Suppressor macrophage treated with lipopolysaccharide for 4 hours (primary cell): ENCODE measurements at places on chromosomes 3 and 15.

DNA sequence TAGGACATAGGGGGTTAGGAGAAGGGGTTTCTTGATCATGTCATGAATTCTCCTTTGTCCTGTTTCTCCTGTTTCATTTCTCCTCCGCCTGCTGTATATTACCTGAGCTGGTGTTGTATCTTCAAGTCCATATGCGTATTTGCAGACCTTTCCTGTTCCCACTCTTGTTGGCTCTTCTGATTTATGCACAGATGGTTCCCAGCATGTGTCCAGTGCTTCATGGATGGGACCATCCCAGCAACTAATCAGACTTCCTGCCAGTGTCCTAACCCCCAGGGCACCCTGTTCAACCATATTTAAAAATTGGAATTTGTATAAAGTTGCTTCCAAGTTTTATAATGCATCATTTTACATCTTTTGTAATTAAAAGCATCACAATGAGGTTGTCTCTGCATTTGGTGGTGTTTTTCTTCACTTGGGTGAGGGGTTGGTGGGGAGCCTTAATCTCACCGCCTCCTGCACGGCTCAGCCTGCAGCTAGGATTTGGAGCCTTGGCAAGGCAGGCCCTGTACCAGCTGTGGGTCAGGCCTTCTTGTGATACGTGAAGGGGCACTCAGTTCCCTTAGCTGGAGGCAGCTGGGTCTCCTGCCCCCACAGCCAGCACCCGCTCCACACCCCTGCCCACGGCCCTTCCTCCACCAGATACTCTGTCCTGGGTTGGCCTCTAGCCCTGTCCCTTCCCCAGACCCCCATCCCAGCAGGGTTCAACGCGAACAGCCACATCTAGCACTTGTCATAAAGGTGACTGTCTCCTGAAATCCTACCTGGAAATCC is 72.0 kb upstream of the BLM start:
- DNase-seq, result no peak

- no peak for DNase-seq
Measured at GRCh38 chr3:166060789-166061479, 223.7 kb upstream of the BCHE start.

GRCh38 chr3:181052256-181052655 is 62.7 kb upstream of the DNAJC19 start:
- no peak for DNase-seq

- DNase-seq, result peak; percentile 87
Measured at GRCh38 chr3:138786788-138787271, 47.9 kb downstream of the PIK3CB start.

DNA sequence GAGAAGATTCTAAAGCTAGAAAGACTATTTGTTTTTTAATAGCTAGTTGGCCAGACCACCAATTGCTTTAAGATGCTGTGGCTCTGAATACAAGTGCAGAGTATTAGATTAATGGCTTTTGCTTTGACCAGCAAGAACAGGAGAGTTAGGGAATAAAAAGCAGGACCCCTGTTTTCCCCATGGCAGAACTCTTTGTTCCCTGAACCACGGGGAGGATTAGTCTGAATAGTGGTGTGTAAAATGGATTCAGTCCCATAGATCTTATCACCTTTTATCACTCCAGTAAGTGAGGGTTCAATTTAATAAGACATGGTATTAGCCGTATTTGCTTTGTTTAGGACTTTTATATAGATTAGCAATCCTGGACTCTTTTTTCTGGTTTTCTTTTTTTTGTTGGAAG is 562.6 kb upstream of the DPPA4 start:
- no peak for DNase-seq

DNA sequence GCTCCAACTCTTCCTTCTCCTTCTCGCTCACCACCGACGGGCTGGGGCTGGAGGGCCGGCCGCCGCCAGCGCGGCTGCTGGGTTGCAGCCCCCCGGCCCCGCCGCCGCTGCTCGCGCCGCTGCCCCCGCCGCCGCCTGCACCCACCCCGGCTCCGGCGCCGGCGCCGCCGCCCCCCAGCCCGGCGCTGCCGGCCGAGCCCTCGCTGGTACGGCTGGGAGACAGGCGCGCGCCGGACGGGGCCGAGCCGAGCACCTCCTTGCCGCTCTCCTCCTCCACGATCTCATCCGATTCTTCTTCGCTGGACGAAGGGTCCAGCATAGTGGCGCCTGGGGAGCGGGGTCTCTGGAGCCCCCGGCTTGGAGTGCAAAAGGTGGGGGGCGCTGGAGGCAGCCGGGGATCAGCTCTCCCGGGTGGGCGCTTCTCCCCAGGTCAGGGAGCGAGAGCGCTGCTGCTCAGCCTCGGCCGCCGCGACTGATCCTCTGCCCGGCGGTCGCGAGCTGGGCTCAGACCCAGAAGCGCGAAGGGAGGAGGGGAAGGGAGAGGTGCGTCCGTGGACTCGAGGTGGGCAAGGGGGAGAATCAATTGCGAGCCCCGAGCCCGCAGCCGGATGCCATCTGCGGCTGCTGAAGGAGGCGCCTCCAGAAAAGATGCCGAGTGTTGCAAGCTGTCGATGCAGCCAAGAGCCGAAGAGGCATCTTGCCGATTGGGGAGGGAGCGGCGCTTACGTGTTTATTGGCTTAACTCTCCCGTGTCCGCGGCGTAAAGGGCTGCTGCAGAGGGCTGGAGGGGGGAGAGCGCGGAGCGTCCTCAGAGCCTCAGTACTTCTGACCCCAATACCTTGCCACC is at the start of gene CADPS:
CADPS (minus strand) TSS at position 706 of the 847 bp plus-strand sequence; CDS start at position 319, 387 bp downstream.
- no peak for DNase-seq

DNA sequence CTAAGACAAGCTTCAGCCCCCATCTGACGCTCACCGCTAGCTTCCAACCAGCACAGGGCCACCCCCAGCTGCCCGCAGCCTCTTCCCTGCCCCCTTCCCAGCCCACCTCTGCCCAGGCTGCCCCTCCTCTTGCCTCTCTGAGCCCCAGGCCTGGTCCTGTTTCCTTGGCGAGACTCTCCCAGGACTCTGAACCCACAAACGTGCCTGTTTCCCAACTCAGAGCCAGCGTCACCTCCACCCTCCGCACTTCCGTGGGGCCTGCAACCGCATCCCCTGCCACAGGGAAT is 35.0 kb downstream of the ZXDC start:
- DNase-seq, result no peak

- DNase-seq, result no peak
Measured at GRCh38 chr3:25576831-25577454, 87.8 kb downstream of the TOP2B start.

DNA sequence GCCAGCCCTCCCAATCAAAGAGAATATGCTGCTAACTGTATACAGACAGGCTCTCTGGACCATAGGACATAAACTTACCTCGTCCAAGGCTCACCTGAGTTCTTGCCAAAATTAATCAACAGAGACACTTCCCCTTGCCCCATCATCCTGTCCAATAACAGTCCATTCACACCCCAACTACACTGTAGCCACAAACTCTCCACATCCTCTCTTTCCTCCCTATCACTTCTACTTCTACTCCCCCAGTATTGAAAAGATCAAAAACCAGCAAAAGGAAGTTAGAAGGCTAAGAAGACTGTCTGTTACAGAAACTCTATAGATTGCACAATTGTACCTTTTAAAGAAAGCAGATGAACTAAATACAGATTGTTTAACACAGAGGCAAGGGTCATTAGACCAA is 133.5 kb upstream of the STT3B start:
- no peak for DNase-seq

- no peak for DNase-seq
Measured at GRCh38 chr3:197854596-197855343, 63.7 kb downstream of the LRCH3 start.

DNA sequence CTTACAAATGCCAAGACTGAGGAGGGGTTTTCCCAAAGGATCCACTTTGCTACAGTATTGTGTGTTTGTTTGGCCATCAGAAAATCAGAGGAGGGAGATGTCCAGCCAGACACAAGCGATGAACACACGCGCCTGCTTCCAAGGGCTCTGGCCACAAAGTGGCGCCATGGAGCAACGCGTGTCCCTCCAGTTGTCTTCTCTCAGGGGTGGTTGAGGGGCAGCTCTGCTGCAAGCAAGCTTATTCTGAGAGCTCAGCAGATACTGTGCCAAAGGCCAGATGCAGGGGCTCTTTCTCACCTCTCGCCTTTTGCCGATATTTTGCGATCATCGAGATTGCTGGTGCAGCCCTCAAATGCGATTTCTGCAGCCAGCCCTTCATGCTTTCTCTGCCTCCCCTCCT is 88.9 kb upstream of the OSBPL11 start:
- DNase-seq, result no peak

DNA sequence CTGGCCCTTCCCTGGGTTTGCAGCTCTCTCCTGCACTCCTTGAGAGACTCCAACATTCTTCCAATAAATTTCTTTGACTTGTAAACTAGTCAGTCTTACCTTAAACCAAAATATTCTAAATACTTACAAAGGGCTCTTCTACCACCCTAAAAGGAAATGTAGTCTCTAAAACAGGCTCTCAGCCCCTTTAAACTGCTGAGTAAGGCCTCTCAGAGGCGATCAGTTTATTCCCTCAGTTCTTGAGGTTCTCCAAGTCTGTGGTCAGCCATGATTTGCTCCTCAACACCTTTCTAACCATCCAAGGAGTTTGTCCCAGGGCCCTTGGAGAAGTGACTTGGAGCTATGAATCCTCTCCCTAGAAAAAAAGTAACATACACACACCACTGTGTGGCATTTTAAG is 64.8 kb downstream of the WHAMM start:
- no peak for DNase-seq

- peak; percentile 87 for DNase-seq
Measured at GRCh38 chr15:73650416-73651126, 17.4 kb upstream of the NPTN start.

DNA sequence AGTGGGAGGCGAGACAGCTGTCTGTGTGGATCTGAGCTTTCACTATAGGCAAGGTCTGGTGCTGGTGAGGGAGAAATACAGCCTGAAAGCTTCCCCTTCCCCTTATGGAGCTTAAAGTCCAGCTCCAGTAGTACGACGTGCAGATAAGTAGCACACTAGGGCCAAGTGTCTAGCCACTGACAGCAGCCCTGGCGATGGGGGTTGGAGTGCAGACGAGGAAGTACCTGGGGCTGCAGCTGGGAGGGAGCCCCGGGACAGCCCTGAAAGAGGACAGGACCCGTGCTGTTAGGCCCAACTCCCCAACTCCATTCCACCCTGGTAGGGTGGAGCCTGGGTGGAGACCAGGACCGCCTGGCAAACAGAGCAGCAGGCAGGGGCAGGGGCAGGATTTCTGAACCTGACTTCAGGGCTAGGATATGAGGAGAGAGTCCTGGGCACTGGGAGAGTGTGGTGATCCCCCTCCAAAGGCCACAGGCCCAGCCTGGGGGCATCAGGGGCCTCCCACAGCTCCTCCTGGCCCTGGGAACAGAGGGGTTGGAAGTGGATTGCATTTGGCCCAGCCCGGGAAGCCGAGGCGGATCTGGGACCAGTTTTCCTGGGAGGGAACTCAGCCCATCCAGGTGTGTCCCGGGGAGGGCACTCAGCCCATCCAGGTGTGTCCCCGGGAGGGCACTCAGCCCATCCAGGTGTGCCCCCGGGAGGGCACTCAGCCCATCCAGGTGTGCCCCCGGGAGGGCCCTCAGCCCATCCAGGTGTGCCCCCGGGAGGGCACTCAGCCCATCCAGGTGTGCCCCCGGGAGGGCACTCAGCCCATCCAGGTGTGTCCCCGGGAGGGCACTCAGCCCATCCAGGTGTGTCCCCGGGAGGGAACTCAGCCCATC is 42.8 kb downstream of the BDH1 start:
- DNase-seq, result no peak

DNA sequence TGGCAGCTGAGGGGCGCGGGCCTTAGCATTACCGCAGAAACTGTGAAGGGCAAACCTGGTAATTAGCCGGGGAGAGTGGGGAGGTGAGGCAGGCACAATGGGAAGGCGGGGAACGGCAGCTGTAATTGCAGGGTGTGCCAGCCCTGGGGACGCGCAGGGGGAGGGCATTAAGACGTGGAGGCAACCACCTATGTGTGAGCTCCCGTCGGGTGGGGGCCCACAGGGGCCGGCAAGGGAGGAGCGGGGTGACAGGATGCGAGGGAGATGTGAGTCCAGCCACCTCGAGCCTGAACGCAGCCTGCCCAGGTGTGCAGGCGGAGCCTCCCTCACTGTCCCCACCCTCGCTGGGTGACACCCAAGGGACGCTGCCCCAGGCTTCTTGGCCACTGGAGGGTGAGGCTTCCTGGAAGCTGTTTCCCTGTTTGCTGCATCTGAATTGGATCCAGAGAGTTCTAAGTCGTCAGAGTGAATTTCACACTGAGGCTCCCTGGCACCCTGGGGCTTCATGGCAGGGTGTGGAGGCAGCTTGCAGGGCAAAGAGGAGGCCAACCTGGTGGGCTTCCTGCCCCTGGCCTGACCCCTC is 130.6 kb upstream of the MEF2A start:
- DNase-seq, result no peak

DNA sequence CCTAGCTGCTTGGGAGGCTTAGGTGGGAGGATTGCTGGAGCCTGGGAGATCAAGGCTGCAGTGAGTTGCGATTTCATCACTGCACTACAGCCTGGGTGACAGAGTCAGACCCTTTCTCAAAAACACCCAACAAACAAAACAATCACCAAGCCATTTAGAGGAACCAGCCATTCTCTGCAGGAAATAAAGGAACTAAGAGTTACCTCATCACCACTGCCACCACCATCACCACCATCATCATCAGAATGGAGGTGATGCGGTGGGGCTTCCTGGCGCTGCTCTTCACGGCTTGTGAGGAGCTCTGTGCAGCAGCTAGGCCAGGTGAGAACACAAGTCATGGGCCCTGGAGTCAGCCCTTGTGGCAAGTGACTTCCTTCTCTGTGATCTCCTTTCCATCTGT is 37.7 kb upstream of the KLHL25 start:
- DNase-seq, result peak; percentile 71

- no peak for DNase-seq
Measured at GRCh38 chr15:41794081-41794480, 19.8 kb downstream of the MAPKBP1 start.

GRCh38 chr3:16888785-16889607 is 4.2 kb downstream of the PLCL2 start:
- no peak for DNase-seq

DNA sequence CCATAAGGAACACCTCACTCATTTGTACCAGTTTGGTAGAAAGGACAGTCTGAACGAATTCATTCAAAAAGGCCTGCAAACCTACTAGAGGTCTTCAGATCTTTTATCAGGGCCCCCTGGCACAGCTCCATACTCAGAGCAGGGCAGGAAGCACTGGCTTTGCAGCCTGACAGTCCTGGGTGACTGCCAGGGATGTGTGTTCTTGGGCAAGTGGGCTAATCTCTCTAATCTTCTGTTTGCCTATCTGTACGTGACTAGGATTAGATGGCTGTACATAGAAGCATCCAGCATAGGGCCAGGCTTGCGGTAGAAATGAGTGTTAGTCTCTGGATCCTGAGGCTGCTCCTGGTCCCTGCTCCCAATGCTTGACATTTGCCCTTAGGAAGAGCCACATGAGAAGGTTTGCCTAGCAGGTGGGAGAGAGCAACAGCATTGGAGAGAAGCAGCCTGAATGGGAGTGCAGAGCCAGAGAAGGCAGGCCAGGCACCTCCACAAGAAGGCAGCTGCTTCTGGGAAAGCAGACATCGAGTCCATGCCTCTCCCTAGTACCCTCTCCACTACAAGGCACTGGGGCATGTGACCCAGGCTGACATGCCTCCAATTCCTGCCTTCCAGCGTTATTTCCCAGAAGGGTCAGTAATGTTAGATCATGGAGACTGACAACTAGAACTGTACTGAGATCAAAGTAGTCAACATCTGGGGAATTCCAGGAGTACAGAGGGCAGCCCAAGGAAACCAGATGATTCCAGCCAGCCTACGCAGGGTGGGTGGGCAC is 1.0 kb upstream of the CXCR6 start:
- no peak for DNase-seq
